ENCODE measurements at places on chromosomes 13 and 19.
A peak's percentile ranks its signal among the peaks of the same experiment; 100 is the strongest.

DNA sequence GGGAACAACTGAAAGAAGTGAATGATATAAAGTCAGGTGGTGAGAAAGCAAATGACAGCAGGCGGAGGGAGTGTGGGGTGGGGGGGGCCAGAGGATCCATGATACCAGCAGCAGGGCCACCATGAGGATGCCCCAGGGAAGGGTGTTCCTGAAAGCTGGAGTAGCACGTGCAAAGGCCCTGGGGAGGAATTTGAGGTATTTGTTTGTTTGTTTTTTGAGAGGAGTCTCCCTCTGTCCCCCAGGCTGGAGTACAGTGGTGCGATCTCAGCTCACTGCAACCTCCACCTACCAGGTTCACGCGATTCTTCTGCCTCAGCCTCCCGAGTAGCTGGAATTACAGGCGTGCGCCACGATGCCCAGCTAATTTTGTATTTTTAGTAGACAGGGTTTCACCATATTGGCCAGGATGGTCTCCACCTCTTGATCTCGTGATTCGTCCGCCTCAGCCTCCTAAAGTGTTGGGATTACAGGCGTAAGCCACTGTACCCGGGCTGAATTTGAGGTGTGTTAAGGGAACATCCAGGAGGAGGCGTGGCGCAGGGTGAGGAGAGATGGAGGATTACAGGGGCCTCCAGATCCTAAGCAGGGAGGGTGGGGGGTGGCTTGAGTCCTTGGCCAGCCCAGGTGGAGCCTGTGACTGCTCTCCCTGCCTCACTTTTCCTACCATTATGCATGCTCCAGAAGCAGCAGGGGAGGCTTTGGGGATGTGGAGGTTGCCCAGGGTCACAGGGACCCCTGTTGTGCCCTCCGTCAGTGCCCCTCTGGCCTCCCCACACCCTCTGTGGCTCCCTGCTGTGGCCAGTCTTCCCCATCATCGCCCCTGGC lies 12.4 kb upstream of the JUND start:
- DNase-seq = no peak

DNA sequence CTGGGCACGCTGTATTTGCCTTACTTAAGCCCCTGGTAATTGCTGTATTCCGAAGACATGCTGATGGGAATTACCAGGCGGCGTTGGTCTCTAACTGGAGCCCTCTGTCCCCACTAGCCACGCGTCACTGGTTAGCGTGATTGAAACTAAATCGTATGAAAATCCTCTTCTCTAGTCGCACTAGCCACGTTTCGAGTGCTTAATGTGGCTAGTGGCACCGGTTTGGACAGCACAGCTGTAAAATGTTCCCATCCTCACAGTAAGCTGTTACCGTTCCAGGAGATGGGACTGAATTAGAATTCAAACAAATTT lies 676 bp downstream of the BRCA2 start:
- no peak for DNase-seq

DNA sequence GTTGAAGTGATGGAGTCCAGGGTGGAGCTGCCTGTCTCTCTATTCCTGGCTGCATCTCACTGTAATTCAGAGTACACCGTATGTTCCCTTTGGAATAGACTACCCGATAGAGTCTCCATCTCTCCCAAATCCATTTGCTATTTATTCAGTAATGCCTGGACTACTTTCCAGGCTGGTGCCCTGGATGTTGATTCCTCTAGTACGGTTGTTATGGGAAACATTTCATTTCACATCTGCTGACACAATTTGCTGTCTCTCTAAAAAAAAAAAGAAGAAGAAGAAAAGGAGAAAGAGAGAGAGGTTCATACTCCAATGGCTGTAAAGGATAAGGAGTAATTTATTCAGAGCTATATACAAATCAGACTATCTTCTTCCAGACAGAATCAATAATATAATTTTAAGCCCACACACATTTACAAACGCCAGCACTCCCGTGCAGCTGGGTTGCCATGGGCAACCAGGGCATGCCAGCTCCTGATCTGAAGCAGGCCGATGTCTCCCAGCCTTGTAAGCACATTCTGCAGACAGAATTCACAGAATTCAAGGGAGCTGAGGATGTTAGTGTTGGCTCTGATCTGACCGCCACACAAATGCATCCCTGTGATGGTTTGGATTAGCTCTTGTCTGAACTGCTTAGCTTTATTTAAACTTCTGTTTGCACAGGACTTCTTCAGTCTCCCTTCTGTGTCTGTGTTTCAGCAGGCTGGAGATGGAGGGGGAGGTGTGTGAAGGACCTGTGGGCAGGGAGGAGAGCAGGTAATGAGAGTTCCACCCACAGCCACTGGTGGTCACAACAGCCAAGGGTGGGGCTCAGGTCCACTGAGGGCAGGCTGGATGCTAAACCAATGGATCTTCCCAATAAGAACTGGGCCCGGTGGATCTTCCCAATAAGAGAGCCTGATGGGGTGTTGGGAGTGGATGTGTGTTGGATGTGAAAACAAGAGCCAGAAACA lies 66.0 kb downstream of the TEX26 start:
- DNase-seq = no peak

DNA sequence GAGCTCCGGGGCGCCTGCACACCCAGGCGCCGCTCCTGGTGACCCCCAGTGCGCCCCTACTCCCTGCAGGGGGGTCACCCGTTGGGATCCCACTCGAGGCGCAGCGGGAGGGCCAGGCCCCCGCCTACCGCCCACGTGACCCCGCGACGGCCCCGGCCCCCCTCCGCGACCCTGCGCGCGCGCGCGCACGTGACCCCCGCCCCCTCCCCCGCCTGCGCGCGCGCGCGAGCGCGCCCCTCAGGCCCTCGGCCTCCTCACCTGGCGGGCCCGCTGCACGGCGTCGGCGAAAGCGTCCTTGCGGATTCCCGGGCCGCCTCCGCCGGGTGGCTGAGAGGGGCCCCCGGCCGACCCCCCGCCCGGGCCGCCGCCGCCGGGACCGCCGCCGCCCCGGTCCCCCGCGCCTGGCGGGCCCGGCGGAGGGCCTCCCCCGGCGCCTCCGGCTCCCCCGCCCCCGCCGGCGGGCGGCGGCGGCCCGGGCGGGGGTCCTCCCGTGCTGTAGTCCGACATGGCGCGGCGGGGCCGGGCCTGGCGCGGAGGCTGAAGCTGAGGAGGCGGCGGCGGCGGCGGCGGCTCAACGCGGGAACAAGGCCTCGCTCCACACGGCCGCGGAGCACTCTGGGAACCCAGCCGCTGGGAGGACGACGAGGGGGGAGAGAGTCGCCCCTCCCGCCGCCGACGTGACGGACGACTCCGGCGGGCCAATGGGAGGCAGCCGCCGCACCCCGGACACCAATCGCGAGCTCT lies at the start of gene KHSRP:
TSS of gene KHSRP (minus strand) at position 617 of the 744 bp plus-strand sequence. CDS start at position 507, 110 bp downstream.
- DNase-seq = peak; percentile 39

GRCh38 chr13:94550062-94550738 lies 45.8 kb downstream of the TGDS start:
- no peak for DNase-seq

- DNase-seq = no peak
Measured at GRCh38 chr13:69769608-69770007, 338.0 kb upstream of the ATXN8OS start.

DNA sequence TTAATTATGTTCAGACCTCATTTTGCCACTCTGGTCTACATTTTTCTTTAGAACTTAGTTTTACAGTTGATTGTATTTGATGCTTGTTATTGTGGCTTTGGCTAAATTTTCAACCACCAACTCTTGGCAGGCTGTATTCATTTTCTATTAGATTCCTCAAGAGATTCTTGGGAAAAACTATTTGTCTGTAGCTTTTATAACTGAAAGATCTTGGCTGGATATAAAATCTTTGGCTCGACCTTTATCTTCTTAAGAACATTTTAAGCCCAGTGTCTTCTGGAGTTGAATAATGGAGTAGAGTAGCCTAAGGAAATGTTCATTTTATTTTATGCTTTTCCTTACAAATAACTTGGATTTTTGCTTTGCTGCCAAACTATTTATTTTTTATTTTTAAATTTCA lies 848.5 kb downstream of the PCDH17 start:
- DNase-seq = no peak

DNA sequence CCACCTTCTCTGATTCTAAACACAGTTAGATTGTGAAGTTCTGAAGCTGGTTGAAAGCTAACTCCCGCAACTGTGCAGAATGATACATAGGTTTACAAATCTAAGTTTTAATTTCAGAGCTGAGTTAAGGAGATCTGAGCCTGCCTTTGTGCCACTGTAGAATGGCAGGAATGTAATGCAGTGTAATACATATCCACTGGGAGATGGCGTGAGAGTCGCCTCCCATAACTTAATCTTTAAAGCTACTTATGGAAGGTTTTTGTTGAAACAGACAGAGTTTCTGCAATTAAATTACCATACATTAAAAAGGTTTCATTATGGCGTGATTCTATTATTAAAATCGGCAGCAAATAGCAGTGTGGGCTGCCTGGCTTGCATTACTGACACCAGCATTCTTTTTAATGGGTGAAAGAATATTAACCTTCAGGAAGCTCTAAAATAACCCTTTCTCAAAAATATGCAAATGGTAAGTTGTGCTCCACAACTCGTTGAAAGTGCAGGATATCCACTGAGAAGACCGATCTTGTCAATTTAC lies 257.4 kb downstream of the OLFM4 start:
- no peak for DNase-seq

DNA sequence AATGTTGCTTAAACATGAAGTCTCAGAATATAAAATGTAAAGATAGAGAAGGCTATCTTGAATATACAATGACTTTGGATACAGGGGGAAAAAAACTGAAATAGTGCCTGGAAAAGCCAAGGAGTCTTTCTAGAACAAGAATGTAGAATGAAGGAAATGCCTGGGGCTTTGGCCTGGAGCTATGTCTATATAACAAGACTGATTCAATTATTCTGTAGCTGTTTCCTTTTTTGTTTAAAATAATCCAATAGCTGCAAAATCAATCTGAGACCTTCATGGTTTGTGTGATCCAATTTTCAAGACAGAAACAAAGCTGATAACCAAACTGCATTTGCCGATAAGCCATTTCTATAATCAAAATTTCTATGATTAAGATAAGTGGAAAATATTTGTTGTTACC lies 530.9 kb upstream of the NBEA start:
- no peak for DNase-seq

DNA sequence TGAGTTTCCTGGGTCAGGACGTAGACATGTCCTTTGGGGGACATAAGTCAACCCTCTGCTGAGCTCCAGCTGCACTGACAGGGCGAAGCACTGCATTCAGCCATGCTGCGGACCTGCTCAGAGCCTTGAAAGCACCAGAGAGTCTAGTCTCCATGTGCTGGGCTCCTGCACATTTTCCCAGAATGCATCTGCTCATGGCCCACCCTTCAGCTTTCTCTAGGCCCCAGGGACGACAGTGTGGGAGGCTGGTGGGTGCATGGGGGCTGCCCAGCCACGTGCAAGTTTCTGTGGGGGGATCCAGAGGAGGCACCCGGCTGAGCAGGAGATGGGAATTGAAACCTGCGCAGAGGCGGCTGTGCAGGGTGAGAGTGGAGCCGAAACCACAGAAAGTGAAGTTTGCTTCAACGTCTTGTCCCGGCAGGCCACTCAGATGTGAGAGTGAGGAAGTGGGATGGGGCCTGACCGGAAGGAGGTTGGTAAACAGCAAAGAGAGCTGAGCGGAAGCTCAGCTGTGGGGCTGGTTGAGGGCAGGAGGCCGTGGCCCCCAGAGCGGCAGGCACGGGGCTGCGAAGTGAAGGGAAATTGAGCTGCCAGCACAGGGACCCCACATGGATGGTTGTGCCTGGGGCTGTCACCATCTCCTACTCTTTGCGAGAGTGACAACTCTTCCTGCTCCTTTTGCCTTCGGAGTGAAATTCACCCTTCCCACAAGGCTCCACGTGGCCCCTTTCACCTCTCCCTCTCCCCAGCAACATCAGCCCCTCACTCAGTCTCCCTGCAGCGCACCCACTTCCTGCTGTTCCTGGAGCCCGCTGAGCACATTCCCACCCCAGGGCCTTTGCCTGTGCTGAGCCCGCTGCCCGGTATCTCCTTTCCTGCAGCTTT lies 11.8 kb downstream of the PGLS start:
- DNase-seq = peak; percentile 41

GRCh38 chr13:106424805-106425204 lies 110.7 kb downstream of the EFNB2 start:
- no peak for DNase-seq

DNA sequence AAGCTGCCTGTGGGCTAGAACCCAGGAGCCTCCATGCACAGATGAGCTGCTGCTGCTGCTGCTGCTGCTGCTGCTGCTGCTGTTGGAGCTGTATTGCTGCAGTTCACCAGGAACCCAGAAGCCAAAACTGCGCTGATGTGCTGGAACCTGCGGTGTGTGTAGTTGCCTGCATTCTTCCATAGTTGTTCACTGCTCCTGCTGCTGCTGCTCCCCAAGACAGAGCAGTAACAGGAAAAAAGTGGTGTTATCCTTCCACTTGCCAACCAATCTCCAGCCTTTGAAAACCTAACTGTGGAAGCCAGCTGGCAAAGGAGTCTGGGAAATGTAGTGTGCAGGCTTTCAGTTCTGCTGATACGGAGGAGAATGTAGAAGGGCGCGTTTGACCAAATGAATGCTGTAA lies 37.9 kb downstream of the ARHGAP35 start:
- DNase-seq = no peak

- DNase-seq = no peak
Measured at GRCh38 chr13:25752957-25753551, 298.8 kb downstream of the SHISA2 start.

DNA sequence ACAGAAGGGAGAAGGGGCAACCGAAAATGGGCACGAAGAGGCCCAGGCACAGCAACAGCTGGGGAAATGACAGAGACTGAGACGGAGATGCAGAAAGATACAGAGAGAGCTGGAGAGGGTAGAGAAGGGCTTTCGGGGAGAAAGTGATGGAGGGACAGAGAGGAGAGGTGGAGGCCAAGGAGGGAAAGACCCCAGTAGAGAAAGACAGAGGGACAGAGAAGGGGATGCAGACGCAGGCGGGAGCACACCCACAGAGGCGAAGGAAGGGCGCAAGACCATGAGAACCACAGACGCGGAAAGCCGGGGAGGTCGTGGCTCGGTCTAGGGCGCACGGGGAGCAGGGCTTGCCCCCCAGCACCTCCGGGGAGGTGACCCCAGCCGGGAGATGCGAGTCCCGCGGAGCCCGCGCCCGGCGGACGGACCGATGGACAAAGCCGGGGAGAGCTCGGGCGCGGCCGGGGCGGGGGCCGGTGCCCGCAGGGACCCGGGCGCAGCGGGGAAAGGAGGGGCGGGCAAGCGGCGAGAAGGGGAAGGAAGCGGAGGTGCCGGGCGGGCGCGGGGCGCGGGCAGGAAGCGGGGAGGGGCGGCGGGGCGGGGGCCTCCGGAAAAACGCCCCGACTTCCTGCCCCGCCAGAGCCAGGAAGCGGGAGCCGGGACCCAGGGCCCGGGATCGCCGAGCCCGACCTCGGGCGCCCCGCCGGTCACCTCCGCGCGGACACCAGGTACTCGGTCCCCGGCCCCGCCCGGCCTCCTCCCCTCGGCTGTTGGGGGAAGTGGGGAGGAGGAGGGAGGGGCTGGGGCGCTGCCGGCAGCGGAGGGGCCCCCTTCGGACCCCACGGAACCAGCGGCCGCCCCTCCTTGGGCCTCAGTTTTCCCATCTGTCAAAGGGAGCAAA lies at the start of gene ARHGEF1:
TSS of gene ARHGEF1 (plus strand) at position 617 of the 895 bp plus-strand sequence. CDS start 4,899 bp downstream, outside the sequence.
- DNase-seq = peak; percentile 60

DNA sequence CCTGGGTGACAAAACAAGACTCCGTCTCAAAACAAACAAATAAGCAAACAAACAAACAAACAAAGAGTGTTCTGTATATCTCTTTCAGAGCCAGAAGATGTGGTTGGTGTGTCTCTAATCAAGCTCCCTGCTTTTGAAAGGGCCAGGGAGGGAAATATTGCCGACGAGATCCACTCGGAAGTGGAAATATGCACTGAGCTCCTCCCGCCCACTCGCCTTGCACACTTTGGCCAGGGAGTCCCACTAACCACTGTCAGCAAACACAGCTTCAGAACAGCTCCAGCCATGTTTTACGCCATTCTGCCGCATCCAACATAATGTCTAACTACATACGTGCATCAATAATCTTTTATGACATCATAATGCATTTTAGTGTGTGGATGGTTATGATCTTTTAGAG lies 155.5 kb upstream of the VSTM2B start:
- no peak for DNase-seq
